ENCODE measurements at places on chromosomes 11 and 22. TPM values are rescaled to one million over a fixed set of nuclear protein-coding genes. Genes with fewer than 3 reads are reported as not detected.

Gene FAM83F
- 0.63 TPM for total RNA-seq

DNA sequence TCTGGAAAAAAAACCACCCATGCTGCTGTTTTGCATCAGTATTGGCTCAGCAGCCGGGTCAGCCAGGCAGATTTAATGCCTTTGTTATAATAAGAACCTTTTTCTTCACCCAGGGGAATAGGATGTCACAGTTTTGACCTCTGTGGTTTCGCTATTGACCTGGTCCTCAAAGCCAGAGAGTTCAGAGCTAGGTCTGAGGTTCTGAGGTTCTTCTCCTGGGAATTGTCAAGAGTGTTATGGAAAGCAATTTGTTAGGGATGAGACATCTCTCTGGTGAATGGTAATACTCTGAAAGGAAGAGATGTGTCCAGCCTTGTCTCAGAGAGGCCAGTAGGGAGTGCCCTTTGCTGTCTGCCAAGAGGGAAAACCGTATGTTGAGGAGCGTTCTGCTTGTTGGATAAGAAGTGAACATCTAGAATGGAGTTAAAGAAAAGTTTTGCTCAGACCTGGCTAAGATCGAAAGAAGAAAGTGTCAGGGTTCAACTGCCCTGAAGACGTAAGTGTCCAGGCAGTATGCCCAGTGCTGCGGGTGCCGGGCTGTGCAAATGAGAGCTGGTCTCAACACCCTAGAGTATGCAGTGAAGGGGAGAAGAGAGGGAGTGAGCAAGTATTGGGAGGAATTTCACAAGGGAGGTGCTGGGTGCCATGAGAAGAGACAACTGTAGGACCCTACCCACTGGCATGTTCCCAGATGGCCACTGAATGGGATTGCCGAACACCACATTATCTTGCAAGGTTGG lies 150.9 kb upstream of the TTC12 start:
- DNase-seq, result no peak

DNA sequence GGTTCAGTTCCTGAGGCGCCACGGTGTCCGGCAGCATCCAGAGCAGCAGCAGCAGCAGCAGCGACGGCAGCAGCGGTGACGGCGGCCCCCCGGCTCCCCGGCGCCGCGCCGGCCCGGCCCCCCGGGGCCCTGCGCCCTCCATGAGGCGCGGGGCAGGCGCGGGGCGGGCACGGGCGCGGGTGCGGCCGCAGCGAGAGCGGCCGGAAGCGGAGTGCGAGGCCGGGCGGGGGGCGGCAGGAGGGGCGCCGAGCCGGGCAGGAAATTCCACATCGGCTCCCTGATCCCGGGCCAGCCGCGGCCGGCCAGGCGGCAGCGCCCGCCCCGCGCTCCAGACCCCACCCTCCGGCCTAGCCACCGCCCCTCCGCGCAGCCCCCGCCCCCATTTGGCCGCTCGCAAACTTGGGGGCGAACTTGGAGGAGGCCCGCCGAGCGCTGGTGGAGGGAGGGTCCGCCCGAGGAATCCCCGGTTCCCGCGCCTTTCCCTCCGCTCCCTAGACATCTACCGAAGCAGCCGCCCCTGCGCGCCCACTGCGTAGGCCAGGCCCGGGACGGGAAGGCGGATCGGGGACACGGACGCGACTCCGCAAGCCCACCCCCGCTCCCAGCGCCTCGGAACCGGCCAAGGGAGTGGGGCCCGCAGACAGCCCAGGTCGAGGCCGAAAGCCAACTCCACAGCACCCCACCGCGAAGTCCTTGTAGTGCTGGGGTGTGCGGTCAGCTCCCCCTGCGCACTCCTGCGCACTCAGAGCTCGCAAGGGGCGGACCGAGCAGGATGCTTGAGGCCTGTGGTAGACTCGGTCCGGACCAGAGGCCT lies at the start of gene SCARF2:
Gene SCARF2, minus strand, starts transcription at position 213 of the 814 bp plus-strand sequence. Its CDS starts 71 bp downstream, at position 142.
- DNase-seq, result no peak

GRCh38 chr11:73137262-73137943 lies 4.7 kb downstream of the FCHSD2 start:
- DNase-seq, result no peak

GRCh38 chr22:31836010-31836409 lies 82.2 kb downstream of the DEPDC5 start:
- no peak for DNase-seq

Gene AMPD3
- total RNA-seq, result 43.3 TPM

GRCh38 chr22:36816339-36816635 lies 548 bp downstream of the PVALB start:
- DNase-seq, result no peak

GRCh38 chr11:12269104-12269441 lies 108.3 kb upstream of the PARVA start:
- no peak for DNase-seq
